ENCODE measurements at places on chromosomes 16 and 17.

DNA sequence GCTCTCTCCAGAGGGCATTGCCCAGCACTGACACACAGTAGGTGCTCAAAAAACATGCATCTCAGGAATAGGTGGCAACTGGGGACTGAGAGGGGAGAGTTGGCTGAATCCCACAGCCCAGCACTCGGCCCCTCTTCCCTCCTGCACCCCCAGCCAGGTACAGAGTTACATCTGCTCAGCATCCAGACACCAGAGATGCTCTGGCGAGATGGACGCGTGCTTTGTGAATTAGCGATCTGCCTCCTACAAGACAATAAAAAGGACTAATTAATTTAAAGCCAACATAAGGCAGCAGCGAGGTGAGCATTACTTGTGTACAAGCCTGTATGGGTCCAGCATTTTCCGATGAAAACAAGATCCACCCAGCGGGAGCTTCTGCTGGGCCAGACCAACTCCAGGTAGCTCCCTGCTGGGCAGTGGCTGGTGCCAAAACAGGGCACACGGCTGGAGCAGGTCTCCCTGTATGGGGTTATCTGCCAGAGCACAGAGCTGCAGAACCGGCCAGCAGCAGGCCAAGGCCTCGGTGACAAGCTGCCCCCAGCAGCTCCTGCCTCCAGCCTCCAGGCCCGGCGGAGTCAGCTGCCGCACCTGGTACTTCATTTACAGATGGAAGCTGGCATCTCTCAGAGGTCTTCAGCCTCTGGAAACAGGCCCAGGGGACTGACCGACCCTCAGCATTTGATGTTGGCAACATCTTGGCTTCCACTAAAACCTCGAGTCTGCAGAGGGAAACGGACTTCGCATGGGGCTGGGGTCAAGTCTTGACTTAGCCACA is 219.7 kb upstream of the SDK2 start:
- no peak for DNase-seq

DNA sequence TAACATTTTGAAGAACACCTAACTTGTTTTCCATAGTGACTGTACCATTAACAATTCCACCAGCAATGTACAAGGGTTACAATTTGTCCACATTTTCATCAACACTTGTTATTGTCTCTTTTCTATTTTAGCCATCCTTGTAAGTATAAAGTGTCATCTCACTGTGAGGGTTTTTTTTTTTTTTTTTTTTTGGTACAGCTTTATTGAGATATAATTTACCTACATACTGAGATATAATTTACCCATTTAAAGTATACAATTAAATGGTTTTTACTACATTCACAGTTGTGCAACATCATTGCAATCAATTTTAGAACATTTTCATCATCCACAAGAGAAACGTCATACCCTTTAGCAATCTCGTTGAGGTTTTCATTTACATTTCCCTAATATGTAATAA is 17.9 kb upstream of the TMIGD1 start:
- no peak for DNase-seq

DNA sequence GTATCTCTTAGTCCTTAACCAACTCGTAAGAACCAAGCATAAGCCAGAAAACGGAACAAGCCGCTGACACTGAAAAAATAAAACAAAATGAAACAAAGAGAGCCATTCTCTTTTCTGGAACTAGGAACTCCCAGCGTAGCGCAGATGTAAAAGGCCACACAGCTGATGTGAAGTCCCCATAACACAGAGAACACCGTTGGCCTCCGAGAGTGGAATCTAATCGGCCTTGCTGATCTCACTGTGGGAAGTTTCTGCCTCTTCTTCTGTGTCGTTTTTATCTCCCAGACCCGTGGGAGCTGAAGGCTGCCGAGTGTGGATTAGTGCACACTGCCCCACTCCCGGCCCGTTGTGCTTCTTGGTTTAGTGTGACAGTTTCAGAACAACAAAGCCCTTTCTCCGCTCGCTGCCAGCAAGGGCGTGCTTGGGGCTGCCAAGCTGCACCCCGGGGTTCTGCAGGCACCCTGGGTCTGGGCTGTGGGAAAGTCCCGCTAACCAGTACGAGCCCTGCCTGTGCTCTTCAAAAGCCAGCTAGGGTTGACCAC is 21.7 kb downstream of the TTYH2 start:
- DNase-seq = no peak

DNA sequence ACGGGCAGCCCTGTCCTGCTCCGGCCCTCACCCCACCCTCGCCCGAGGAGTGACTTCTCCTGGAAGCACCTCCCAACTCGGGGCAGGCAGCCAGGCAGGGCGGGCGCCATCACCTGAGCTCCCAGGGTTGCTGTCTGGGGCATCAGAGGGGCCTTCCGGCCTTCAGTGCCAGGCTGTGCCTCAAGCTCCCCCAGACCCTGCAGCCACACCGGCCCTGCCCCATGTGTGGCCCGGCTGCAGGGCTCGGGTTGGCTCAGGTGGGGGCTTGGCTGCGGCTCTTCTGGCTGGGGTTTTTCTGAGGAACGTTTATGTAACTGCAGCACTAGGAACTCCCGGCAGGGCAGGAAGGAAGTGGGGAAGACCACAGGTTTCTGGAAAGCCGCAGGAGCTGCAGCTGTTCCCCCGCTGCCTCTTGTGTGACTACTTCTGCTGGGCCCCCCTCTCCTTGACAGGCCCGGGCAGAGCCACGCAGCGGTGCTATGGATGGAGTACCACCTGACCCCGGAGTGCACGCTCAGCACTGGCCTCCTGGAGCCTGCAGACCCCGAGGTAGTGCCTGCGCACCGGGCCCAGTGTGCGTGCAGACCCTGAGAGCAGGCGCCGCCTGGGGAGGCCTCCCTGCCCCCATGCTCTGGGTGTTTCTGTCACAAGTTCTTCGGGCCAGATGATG is 45.6 kb downstream of the PRMT7 start:
- no peak for DNase-seq

GRCh38 chr17:40303708-40304551 is 5.0 kb upstream of the RARA start:
- DNase-seq = no peak

DNA sequence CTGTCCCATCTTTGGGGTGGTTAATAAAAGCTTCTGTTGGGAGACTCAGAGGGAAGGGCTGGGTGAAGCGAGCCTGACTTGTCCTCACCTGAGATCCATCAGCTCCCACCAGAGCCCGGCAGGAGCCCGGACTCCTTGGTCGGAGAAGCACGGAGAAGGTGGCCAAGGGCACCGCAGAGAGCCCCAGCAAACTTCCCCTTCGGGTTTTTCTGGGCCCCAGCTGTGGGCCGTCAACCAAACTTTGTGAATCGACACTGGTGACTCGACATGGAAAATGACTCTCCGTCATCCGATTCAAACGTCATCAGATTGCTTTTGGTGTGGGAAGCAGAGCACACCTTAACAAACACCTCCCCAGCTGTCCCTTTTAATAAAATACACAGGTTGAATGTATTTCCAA is 21.4 kb downstream of the ENPP7 start:
- no peak for DNase-seq

DNA sequence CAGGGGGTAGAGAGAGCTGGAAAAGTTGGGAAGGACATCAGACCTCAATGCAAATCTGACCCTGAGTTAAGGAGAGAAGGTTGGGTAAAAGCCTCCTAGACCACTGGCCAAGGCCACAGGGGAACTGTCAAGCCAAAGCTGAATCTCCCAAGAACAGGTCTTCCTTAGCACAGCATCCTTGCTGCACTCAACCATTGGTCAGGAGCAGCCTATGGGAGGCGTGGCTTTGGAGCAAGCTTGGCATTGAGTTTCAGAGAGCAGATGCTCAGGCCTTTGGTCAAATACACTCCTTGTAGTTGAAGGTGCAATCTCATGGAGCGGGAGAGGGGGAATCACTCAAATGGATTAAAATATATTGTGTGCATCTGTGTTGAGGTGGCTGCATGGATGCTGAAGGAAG is 21.8 kb downstream of the SOX9 start:
- no peak for DNase-seq

DNA sequence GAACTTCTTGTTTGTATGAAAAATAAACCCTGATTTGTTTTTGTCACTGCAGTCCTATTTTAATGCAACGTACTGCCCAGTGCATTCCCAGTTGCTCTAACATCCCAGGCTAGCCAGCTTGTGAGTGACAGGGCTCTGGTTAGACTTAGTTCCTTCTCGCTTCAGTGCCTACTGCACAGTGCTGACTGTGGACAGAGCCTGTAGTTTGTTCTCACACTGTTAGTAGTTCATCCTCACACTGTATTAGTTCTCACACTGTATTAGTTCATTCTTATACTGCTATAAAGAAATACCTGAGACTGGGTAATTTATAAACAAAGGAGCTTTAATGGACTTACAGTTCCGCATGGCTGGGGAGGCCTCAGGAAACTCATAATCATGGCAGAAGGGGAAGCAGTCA is 116.6 kb upstream of the SALL1 start:
- no peak for DNase-seq

GRCh38 chr17:13333661-13334060 is 268.1 kb downstream of the HS3ST3A1 start:
- DNase-seq = no peak

GRCh38 chr17:64449545-64449944 is 630 bp downstream of the MILR1 start:
- DNase-seq = no peak

DNA sequence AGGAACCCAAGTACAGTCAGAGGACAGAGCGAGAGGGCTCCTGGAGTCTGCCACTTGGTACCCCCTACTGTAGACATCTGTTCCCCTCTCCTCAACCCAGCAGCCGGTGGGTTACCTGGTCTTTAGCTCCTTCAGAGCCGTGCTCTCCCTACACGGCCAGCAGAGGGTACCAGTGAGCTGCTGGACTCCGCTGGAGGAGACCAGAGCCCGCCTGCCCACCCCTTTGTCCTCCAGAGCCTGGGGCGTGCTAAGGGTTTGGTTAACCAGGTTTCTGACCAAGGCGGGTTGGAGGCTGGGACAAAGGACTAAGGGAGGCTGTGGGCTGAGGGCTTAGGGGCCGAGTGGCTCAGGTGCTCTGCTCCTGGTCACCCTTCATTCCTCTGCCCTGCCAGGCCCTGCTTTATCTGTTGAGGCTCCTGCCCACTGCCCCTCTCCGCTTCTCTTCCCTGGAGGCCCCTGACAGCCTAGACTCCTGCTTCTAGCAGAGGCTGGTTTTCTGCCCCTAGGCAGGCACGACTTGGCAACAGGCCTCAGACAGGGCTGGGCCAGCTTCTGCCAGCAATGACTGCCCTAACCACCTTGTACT is 2.7 kb upstream of the HSD11B2 start:
- DNase-seq = no peak

DNA sequence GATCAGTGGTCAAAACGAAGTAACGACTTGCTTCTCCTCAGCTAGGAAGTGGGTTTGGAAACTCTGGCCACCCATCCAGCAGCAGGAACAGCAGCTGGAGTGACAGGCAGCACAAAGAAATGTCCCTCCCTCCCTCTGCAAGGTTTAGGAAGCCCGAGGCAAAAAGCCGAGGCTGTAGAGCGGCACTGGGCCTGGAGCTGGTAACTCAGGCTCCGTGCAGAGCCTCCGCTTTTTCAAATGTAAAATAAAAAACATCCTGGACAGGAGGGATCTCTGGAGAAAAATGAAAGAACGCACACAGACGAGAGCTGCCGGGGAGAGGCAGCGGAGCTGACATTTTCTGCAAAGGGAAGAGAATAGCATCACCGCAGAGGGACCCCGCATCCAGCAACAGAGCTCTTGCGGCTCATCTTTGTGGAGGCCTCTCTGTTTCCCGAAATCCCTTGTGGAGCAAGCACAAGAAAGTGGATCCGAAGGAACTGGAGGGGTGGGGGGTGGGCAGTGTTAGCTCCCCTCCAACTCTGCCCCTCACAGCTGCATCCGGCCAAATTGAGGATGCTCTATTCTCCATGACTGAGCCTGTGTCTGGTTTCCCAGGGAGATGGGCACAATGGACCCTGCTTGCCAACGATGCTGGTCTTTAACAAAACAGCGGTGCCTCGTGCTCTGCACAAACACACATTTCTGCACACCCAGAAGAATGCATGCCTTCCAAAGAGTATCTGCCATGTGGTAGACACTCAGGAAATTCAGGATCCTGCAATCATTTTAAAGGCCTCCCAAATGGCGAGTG is 335.5 kb upstream of the ZFHX3 start:
- DNase-seq = no peak

GRCh38 chr17:78592991-78593329 is 15.8 kb upstream of the DNAH17 start:
- DNase-seq = no peak

DNA sequence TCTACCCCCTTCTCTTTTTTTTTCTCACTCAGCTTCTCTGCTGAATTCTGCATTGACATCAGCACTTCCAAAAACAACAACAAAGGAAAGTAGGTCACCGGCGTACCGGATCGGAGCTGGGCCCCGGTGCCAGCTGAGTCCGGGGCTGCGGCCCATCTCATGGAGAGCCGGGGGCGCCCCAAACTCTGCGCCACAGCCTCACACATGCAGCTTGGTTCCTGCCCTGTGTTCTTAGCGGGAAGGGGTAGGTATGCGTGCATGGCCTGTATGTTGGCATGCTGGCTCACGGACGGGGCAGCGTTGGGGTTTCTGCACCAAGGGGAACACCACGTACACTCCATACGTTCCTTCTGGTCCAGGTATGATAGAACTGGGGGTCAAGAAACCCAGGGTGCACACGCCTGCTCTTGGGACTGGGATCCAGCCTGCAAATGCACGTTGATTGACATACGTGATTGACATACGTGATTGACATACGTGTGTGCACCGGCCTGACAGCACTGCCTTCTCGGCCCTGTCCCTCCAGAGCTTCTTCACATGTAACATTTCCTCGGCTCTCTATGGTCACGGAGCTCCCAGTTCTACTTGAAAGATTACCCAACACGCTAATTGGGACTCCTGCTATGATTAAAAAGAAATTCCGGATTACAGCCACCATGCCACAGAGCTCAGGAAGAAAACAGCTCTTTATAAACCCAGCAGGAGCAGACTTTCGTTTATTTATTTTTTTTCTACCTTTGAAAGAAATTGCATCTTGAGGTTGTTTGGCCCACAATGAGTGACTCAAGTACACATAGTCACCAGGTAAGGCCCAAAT is 88.7 kb downstream of the RPA1 start:
- DNase-seq = no peak

DNA sequence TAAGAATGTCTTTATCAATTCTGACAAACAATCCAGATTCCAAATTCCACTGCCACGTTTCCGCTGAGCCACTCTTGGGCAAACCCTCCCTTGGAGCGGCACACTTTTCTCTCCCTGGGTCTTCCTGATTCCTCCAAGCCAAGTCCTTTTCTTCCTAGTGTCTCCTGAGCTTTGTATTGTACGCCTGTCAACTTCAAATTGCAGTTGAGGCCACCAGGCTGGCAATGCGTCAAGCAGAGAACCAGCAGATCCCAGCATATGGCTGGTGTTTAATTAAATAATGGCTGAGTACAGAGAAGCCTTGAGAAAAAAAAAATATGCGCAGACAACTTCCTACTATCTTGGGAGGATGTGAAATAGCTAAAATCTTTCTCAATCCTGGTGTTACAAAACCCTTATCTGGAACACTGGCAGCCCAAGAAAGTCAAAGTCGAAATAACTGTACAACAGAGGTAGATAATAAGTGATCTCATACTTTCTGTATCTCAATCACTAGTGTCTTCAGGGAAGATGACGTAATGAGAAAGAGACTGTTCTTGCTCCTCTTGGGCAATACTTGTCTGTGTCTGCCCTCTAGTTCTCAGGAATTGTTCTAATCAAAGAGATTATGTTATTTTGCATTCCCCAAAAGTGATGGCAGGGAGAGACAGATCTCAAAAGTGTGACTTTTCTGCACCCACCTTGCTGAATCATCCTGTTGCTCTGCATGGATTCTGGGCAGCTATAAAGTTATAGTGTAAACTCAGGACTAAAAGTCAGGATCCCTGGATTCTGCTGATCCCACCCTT is 15.0 kb downstream of the SMIM36 start:
- DNase-seq = no peak

All from NCI-H1417 treated with DMSO at 0.1 percent for 48 hours (cell line).